Thymus (tissue), 14 donors: ENCODE measurements at places on chromosomes 6 and 20. TPM values are rescaled to one million over a fixed set of nuclear protein-coding genes. Genes with fewer than 3 reads are reported as not detected.

The TPMT gene
- 12.8 TPM for total RNA-seq

The TBP gene
- 12.7 TPM for total RNA-seq

DNA sequence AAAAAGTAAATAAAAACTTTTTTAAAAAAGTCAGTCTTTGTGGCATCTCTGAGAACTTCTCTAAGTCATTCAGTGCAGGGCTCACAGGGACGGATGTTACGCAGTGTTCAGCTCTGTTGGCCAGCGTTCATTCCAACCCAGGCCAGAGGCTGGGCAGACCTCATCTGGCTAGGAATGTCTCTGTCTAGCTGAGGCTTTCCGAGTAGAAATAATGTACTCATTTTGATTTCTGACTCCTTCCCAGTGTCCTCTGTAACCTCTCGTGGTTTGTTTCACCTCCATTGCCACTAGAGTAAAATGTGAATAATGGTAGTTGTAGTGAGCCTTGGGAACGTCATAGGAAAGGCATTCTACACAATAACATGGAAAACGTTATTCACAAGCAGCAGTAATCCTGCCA, 135.1 kb downstream of the TMEM242 start:
- no peak for DNase-seq

The ADGB gene
- 0.24 TPM for total RNA-seq

The TRAPPC3L gene
- 0.14 TPM for total RNA-seq

The MLIP gene
- total RNA-seq = 0.19 TPM

- no peak for DNase-seq
These were observed 54.6 kb upstream of the UBR2 start for GRCh38 chr6:42509256-42509655.

- no peak for DNase-seq
These were observed 3.0 kb downstream of the CDH4 start for GRCh38 chr20:61254881-61255626.

The VIP gene
- total RNA-seq = 0.14 TPM

DNA sequence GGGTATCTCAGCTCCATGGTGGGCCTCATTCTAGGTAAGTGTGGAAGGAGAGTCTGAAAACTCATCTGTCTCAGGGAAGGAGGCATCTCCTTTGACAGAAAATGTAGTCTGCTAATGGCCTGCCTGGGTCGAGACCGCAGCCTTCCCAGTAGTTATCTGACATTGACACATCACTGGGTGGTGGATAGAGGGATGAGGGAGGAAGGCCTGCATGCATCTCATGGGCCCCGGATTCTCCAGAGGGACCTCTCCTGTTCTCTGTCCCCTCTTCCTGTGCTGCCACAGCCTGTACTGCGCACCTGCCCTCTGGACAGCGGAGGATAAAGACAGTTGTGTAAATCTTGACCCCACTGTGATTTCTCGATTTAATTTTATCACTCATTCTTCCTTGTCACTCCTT, 4.7 kb downstream of the PCMTD2 start:
- DNase-seq = no peak

- DNase-seq = no peak
These were observed 55.4 kb upstream of the RIPOR2 start for GRCh38 chr6:24990944-24991809.

DNA sequence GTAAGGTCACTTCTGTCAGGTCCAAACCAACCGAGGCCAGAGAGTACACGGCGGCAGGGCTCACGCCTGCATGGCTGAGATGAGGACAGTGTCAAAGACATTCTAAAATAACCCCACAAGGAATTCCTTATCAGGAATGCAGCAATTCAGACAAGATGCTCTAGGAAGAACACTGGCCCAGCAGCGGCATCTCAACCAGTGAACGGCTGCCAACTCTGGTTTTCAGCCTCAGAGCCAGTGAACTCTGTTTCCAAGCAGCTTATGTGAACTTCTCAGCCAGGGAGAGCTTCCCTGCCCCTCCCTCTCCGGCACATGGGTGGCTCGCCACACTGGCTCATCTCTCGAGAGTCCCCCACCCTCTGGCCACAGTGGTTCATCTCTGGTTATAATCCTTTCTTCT, 36.9 kb downstream of the KCNQ2 start:
- DNase-seq = no peak

- DNase-seq = peak; percentile 50
These were observed 48.0 kb downstream of the OR2B2 start for GRCh38 chr6:27863962-27864905.

DNA sequence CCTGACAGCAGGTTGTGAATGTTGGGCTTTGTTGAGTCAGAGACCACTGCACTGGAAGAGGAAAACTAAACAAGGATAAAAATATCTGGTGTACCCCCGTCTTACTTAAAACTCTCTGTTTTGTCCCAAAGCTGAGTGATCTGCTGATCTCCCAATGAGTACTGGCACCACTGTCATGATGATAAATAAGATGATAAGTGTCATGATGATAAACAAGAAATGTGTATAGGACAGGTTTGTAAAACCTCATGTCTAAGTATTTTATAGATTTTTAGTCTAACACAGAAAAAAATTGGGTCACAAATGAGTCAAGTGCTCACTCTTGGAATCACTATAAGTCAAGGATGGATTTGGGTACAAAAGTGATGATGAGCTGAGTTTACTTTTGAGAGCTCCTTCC, 8.5 kb upstream of the SIM1 start:
- DNase-seq = no peak

DNA sequence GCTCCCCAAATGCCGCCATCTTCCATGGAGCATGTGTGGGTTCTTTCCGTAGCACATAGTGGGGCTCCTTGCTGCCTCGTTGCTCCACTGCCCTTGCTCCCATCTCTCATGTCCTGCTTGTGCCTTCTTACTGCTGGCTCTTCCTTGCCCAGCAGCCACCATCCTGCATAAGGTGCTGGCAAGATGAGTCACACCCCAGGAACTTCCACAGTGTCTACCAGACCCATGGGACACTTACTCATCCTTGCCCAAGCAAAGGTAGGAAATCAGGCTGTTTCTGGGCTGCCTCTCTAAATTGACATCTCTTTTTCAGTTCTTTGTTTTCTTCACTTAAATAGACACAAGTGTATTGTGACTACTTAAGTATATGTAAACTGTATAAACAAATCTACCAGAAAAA, 39.4 kb upstream of the RGS17 start:
- no peak for DNase-seq

- DNase-seq = no peak
These were observed 772.1 kb upstream of the FLRT3 start for GRCh38 chr20:15109494-15109893.

The MYBL2 gene
- total RNA-seq = 28.8 TPM

DNA sequence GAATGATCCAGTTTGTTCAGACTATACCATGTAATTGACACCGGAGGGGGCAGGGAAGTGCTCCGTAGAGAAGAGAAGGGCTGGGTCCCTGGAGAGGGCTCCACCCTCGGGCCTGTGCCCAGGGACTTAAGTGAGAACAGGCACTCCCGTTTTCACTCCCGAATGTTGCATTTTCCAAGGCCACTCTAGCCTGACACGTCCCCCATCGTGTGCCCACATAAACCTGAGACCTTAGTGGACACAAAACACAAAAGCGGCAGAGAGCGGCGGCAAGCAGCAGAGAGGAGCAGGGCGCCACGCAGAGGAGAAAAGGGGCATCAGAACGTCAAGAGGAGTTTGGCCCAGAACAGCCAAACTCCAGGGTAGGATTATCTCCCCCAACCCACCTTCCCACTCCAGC, 1405.1 kb downstream of the GRIK2 start:
- DNase-seq = no peak

DNA sequence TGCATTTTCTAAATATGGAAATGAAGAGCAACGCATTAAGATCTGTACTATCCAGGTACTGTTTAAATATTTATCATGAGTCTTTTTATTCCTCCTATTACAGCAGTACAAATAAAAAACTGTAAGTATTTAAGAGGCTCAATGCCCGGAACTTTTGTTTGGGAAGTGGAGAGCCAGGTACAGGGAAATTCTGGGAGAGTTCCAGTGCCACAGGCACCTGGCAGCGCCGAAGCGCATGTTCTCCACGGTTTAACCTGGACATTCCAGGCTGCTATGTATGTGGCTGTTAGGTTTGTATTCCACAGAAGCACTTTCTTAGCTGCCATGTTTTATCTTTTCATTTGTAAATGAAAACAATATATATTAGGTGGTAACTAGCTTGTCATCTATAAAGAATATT, 81.7 kb downstream of the PREP start:
- no peak for DNase-seq

DNA sequence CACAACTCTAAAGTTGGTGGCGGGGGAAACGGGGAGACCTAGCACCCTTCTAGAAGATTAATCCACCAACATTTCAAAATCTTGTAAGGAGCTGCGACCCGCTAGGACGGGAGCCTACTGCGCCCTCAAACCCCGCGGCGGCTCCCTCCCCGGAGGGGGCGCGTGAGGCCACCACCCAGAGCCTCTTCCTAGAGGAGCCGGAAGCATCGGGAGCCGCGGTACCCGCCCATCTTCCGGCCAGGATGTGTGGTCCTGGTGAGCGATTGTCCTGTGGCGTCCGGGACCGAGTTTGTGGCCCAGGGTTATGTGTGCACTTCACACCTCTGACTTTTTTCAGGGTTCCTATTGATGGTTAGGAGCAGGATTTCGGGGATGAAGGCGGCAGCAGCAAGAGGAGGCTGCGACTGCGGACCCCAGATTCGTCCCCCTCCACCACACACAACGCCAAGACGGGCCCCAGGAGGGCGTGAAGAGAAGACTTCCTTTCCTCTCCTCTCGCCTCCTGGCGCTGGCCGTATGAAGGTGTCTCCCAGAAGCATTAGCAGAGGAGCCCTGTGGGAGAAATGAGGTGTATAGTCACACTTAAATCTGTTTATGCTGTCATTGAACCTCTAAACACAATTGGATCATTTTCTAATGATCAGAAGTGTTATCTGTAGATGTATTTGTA, 10.7 kb downstream of the ZNF165 start:
- no peak for DNase-seq

The STMND1 gene
- total RNA-seq = 0.05 TPM

DNA sequence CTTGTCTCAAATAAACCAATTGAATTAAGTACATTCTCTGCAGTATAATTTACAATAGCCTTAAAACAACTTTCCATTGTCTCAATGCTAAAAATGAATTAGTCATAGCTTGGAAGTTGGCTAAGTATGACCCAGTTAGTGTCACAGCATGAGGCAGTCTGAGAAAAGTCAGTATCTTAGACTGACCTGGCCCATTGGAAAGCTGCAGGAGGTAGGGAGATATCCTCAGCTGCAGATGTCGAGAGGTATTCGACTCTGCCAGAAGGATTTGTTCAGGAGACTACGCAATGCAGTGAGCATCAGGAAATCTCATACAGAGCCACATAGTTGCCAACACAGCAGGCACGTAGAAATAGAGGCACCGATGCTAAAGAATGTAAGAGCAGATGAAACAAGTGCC, 350.9 kb upstream of the NRSN1 start:
- no peak for DNase-seq

- no peak for DNase-seq
These were observed 48.6 kb upstream of the HTR1B start for GRCh38 chr6:77511860-77512259.

GRCh38 chr6:161200610-161201370, 73.1 kb downstream of the AGPAT4 start:
- no peak for DNase-seq

The SLC12A5 gene
- 0.90 TPM for total RNA-seq

GRCh38 chr20:8909596-8909995, 159.3 kb upstream of the PLCB4 start:
- DNase-seq = no peak

GRCh38 chr6:158799051-158799792, 19.9 kb downstream of the EZR start:
- no peak for DNase-seq

- no peak for DNase-seq
These were observed 76.9 kb downstream of the SYNDIG1 start for GRCh38 chr20:24546232-24546892.

GRCh38 chr20:19539191-19539590, 218.9 kb upstream of the RIN2 start:
- DNase-seq = no peak

GRCh38 chr6:122289762-122290539, 109.5 kb upstream of the HSF2 start:
- DNase-seq = no peak

DNA sequence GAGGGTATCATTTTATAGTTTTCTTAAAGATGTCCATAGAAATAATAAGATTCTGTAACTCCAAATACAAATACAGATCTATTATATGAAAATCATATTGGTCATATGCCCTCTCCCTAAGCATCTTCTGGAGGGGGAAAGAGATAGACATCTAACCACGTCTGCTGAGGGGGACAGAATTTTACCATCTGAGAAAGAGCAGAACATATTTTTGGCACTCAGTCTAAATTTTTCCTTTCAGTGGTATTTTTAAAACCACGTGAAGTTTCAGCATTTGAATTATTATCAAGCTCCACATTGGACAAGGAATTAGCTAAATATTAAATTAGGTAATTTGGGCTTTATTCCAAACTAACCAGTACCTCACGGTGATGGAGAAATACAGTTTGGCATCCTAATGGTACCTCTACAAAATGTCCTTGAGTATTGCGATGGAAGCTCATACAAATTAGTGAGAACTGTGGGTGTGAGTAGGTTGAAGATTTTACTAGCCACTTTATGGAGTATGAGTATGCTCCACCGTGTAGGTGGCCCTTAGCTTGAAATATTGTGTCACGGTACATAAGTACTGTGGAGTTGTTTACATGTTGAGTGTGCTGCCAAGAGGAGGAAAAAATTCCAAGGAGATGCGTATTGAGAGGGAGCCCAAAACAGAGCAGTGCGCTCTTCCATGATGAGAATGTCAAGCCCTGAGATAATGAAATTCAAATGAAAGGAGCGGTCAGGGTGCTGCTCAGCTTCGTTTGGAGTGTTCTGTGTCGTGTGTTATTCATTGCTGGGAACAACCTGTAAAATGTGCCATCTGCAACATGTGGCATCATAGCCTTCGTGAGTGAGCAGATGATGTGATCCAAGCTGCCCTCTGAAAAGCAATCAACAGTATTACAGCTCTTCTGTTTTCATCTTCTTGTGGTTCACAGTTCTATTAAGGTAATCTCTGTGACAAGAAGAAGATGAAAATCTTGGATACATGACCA, 48.4 kb upstream of the PHACTR2 start:
- no peak for DNase-seq

GRCh38 chr6:111794727-111795452, 78.4 kb downstream of the FYN start:
- DNase-seq = no peak

GRCh38 chr6:10030942-10031537, 383.8 kb downstream of the TFAP2A start:
- DNase-seq = no peak

DNA sequence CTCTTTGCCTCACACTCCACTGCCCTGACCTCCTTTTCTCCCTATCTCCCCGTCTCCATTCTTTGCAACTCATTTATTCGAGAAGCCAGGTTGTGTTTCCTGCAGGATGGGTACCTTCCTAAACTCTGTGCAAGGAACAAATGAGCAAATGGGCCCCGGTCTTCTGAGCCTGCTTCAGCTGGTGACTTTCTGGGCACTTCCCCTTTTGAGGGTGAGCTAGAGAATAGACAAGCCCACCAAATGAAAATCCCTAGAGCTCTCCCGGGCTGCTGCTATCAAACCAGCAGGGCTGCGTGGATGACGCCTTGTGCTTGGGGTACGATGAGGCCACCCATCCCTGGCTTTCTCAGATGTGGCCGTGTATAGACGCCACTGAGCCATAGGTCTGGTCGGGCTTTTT, 91.0 kb upstream of the FOXA2 start:
- DNase-seq = no peak

GRCh38 chr6:149990661-149991471, 27.1 kb downstream of the ULBP1 start:
- DNase-seq = no peak

The TMEM217 gene
- total RNA-seq = 2.4 TPM
